Thyroid gland (tissue), 4 donors: ENCODE measurements at places on chromosomes 7 and 10. TPM values are rescaled to one million over a fixed set of nuclear protein-coding genes. Genes with fewer than 3 reads are reported as not detected.

ZFYVE27 gene
- total RNA-seq = 18.4 TPM

CHCHD1 gene
- total RNA-seq = 57.3 TPM

GRCh38 chr10:3877211-3878000, 92.4 kb upstream of the KLF6 start:
- no peak for DNase-seq

GRCh38 chr10:109875151-109875568, 48.2 kb downstream of the XPNPEP1 start:
- no peak for DNase-seq

GRCh38 chr10:86195521-86196157, 171.0 kb downstream of the GRID1 start:
- DNase-seq = no peak
